ENCODE measurements at places on chromosomes 1 and 21.

- DNase-seq: no peak
Observed at GRCh38 chr1:188822248-188822647, 1655.4 kb downstream of the BRINP3 start.

DNA sequence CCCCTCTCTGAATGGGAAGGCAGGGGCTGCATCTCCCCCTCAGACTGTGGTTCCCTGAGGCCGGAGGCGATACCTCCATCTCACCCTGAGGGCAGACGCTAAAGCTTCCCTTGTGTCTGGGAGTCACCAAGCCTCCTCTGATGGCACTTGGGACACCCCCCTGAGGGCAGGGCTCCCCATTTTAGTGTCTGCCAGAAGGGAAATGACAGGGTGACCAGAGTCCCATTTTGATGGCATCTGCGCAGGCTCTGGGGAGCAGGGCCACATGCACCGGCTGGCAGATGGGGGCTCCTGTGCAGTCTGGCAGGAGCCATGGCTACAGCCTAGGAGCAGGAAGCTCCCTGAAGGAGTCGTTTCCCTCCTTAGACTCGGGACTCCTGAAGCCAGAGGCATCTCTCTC is 1.7 kb downstream of the S100A2 start:
- no peak for DNase-seq

DNA sequence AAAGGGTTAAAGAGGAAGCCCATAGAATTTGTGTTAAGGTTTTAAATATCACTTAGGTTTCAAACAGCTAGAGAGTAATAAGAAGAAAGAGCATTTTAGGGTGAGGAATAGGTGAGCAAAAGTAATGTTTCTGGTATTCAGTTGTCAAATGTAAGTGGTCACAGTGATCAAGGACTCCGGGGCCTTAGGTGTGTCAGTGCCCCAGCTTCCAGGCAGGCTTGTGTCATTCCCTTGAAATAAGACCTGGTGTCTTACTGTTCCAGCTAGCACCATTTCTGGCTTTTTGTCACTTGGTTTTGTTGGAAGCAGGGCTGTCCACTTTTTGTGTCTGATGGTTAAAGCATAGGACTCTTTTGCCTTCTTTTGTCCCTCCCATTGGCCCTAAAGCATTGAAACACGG is 69.6 kb downstream of the DYRK1A start:
- no peak for DNase-seq

GRCh38 chr1:21594935-21595897 is 73.9 kb downstream of the RAP1GAP start:
- DNase-seq: no peak

DNA sequence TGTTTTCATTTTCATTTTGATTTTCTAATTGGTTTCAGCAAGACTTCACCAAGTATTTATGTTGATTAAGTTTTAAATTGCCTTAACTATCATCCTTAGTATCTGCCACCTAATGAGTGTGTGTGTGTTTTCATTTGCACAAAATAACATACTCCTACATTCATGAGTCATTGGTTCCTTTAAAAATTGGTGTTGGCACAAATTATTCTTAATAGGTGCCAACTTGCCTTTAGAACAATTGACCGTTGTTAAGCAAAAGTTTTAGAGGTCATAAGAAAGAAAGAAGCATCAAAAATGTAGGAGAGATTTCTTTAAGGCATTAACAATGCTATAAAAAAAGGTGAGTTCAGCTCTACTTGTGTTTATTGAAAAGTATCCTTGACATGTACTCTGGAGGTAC is 77.5 kb downstream of the FNBP1L start:
- no peak for DNase-seq

- DNase-seq: no peak
Observed at GRCh38 chr21:18772404-18772803, 368.8 kb upstream of the TMPRSS15 start.

DNA sequence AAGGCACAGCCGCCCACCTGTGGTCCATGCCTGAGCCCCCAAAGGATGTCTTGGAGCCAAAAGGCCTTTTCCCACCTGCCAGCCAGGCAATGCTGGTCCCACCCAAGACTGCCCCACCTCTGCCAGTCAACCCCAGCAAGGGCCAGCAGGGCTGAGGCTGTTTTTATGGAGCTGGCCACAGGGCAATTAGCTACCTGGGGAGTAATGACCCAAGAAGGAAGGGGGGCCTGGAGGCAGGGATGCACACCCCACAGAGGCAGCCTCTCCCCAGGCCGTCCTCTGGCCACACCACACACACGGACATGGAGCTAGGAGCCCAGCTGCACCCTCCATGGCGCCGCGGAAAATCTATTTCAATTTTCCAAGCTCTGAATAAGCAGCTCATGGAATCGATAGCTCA is 27.2 kb downstream of the CHD5 start:
- no peak for DNase-seq

DNA sequence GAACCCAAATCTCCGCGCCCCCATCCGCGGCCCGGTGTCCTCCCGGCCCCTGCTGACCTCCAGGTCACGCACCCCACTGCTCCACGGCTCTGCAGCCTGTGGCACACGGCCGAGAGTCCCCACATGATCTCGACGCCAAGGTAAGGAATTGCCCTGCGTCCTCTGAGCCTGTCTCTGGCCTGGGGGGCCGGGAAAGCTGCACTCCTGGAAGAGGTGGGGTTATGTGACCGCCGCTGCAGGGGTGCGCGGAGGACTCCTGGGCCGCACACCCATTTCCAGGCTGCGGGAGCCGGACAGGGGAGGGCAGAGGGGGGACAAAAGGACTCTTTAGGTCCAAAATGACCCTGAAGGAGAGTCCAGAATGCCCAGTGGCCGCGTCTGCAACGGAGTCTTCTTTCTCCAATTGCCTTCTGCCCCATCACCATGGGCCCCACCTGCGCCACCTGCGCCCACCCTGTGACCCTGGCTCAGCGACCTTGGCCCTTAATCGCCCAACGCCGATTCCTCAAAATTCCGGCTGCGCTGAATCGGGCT is 997 bp upstream of the SIM2 start:
- DNase-seq: no peak
